ENCODE measurements at places on chromosomes 7 and 10. TPM values are rescaled to one million over a fixed set of nuclear protein-coding genes. Genes with fewer than 3 reads are reported as not detected.

DNA sequence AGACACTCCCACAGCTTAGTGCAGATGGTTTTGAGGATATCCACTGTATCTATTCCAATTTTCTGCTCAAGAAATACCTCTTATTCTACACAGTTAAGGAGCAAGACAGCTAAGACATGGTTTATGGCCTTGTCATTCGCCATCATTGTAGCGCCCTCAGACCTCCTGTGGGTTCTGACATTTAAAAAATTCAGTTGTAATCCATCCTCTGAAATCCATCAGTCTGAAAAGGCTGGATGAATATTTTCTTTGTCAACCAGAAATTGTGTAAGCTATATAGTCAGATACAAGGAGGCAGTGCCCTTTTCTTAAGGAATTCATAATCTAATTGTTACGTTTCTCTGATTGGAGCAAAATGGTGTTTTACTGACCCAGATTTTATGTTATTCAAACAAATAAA lies 353.6 kb downstream of the GALNT17 start:
- H3K27ac ChIP-seq = no peak overlapping the region
- H3K4me1 ChIP-seq = no peaks in the 10 kb centered on the region
- no peaks in the 10 kb centered on the region for H3K36me3 ChIP-seq
- H3K27me3 ChIP-seq = no peaks in the 10 kb centered on the region
- no peak overlapping the region for H3K4me3 ChIP-seq

DNA sequence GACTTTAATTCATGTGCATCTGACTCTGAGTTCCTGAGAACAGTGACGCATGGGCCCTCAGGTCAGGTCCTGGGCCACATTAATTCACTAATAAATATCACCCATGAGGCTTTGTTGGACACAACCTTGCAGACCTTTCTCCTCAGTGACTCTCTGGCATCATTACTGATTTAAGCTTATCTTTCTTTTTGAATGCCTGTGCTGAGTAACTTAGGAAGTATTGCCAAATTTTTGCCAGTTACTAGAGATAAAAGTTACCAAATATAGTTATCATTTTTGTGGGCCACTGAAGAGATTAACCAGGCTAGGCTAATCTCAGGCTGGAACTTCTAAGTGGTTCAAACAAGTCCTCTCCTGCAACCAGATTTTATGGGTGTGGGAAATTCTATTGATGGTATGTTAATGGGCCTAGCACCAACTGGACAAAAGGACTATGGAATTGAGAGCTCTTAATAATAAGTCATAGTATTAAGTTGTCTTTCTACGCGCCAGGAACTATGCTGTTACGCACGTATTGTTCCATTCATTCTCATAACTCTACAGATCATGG lies 28.8 kb upstream of the PRTFDC1 start:
- H3K4me1 ChIP-seq = no peaks in the 10 kb centered on the region
- H3K27ac ChIP-seq = no peak overlapping the region
- no peaks in the 10 kb centered on the region for H3K27me3 ChIP-seq
- no peak overlapping the region for H3K4me3 ChIP-seq
- H3K36me3 ChIP-seq = no peaks in the 10 kb centered on the region

- H3K4me1 ChIP-seq = no peaks in the 10 kb centered on the region
- no peaks in the 10 kb centered on the region for H3K36me3 ChIP-seq
- H3K4me3 ChIP-seq = no peak overlapping the region
- no peak for DNase-seq
- H3K27ac ChIP-seq = no peak overlapping the region
Observed at GRCh38 chr7:69847921-69848612, 249.8 kb downstream of the AUTS2 start.

DNA sequence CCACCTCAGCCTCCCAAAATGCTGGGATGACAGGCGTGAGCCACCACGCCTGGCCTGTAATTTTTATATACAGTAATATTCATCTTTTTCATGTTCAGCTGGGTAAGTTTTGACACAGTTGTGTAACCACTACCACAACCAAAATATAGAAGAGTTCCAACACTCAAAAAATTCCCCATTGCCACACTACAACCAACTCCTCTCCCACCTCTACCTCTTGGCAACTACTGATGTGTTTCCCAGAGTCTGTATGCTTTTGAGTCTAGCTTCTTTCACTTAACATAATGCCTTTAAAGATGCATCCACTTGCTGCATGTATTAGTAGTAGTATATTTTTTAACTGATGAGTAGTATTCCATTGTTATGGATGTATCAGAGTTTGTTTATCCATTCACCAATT lies 90.7 kb downstream of the SRPK2 start:
- H3K4me3 ChIP-seq = no peak overlapping the region
- H3K27me3 ChIP-seq = no peaks in the 10 kb centered on the region
- no peaks in the 10 kb centered on the region for H3K36me3 ChIP-seq
- H3K4me1 ChIP-seq = peaks cover 19% of the 10 kb centered on the region

TMEM130 gene
- total RNA-seq = 0.41 TPM

HOXA10 gene
- 0.41 TPM for total RNA-seq

- no peak for DNase-seq
- H3K27me3 ChIP-seq = peaks cover 8% of the 10 kb centered on the region
- H3K4me1 ChIP-seq = peaks cover 4% of the 10 kb centered on the region
- H3K27ac ChIP-seq = no peak within 1 kb of the TSS
- H3K36me3 ChIP-seq = no peaks in the 10 kb centered on the region
Observed at GRCh38 chr10:97185326-97186058, at the start of gene SLIT1. TSS of gene SLIT1 (minus strand) at chr10:97185959. CDS start at chr10:97185674, 285 bp downstream.

SFMBT2 gene
- 1.3 TPM for total RNA-seq

EFCAB10 gene
- total RNA-seq = not detected

MOGAT3 gene
- total RNA-seq = 0.23 TPM

- H3K4me1 ChIP-seq = no peaks in the 10 kb centered on the region
- H3K27ac ChIP-seq = no peak overlapping the region
- DNase-seq = no peak
- no peaks in the 10 kb centered on the region for H3K36me3 ChIP-seq
Observed at GRCh38 chr10:78316451-78316931, 282.8 kb downstream of the RPS24 start.

- H3K27me3 ChIP-seq = peaks cover 3% of the 10 kb centered on the region
- H3K4me1 ChIP-seq = no peaks in the 10 kb centered on the region
- no peak overlapping the region for H3K27ac ChIP-seq
- H3K4me3 ChIP-seq = no peak overlapping the region
Observed at GRCh38 chr7:51160990-51161615, 155.5 kb downstream of the COBL start.

- DNase-seq = no peak
- no peaks in the 10 kb centered on the region for H3K4me1 ChIP-seq
- no peaks in the 10 kb centered on the region for H3K27me3 ChIP-seq
- no peak overlapping the region for H3K27ac ChIP-seq
- H3K36me3 ChIP-seq = no peaks in the 10 kb centered on the region
- H3K4me3 ChIP-seq = no peak overlapping the region
Observed at GRCh38 chr10:127069436-127069835, 127.0 kb downstream of the INSYN2A start.

- no peak overlapping the region for H3K4me3 ChIP-seq
- H3K27ac ChIP-seq = no peak overlapping the region
- H3K36me3 ChIP-seq = no peaks in the 10 kb centered on the region
- DNase-seq = no peak
Observed at GRCh38 chr7:3846738-3847137, 545.7 kb downstream of the SDK1 start.

CALD1 gene
- 9.2 TPM for total RNA-seq

WDR86 gene
- 0.72 TPM for total RNA-seq

DNA sequence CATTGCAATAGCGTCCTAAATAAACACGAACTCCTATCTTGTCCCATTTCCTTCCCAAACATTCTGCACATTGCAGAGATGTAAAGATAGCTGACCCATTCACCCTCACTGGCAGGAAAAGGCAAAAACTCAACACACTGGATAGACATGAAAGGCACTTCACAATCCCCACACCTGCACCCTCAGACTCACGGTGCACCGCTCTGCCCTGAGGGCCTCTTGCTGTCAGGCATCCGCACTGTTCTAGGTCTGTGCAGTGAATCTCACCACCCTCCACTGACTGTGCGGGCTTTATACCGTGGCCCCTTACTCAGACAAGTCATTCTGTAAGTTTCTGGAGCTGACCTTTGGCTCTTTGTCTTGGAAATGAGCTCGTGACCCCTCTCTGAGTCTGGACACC lies 42.9 kb upstream of the PARD3 start:
- H3K36me3 ChIP-seq = no peaks in the 10 kb centered on the region
- H3K27ac ChIP-seq = no peak overlapping the region
- DNase-seq = no peak
- peaks cover 4% of the 10 kb centered on the region for H3K4me1 ChIP-seq

SLC26A5 gene
- total RNA-seq = not detected

DNA sequence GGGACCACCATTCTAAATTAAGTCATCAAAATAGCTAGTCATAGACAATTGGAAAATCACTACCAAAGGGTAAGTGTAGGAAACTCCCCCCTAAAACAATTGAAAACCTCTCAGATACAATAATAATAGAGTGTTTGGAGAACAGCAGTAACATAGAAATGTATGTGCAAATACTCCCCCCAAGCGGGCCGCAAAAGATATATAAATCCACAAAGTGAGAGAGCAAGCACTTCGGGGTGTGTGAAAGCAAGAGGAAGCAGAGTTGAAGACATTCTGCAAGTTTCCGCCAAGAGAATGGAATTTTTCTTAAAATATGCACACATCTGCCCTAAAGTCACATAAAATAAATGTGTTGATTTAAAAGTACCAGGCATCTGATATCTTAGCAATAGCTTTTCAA lies 33.3 kb downstream of the CHCHD3 start:
- no peak for DNase-seq
- H3K4me3 ChIP-seq = no peak overlapping the region
- no peaks in the 10 kb centered on the region for H3K4me1 ChIP-seq
- H3K36me3 ChIP-seq = no peaks in the 10 kb centered on the region
- H3K27me3 ChIP-seq = no peaks in the 10 kb centered on the region

- no peak overlapping the region for H3K4me3 ChIP-seq
- DNase-seq = no peak
- H3K4me1 ChIP-seq = peaks cover 27% of the 10 kb centered on the region
- no peaks in the 10 kb centered on the region for H3K27me3 ChIP-seq
Observed at GRCh38 chr7:74271742-74272141, 17.5 kb upstream of the CLIP2 start.

MACC1 gene
- total RNA-seq = 0.08 TPM

GRCh38 chr10:13969792-13970140 lies 361.0 kb downstream of the FRMD4A start:
- H3K36me3 ChIP-seq = no peaks in the 10 kb centered on the region
- H3K4me3 ChIP-seq = no peak overlapping the region
- H3K4me1 ChIP-seq = no peaks in the 10 kb centered on the region
- H3K27ac ChIP-seq = no peak overlapping the region
- H3K27me3 ChIP-seq = no peaks in the 10 kb centered on the region

- no peak for DNase-seq
- H3K36me3 ChIP-seq = no peaks in the 10 kb centered on the region
- H3K27me3 ChIP-seq = no peaks in the 10 kb centered on the region
- H3K4me1 ChIP-seq = no peaks in the 10 kb centered on the region
- H3K27ac ChIP-seq = no peak overlapping the region
- H3K4me3 ChIP-seq = no peak overlapping the region
Observed at GRCh38 chr7:91659096-91659495, 221.4 kb downstream of the MTERF1 start.

GRCh38 chr10:44178856-44179255 lies 206.0 kb downstream of the CXCL12 start:
- no peak for DNase-seq
- no peaks in the 10 kb centered on the region for H3K4me1 ChIP-seq
- no peaks in the 10 kb centered on the region for H3K36me3 ChIP-seq
- no peak overlapping the region for H3K27ac ChIP-seq
- no peak overlapping the region for H3K4me3 ChIP-seq
- peaks cover 7% of the 10 kb centered on the region for H3K27me3 ChIP-seq

All from Panc1 (cell line).